ENCODE measurements at places on chromosomes 2 and 18.

GRCh38 chr18:74901362-74902146 lies 303.9 kb downstream of the ZNF407 start:
- DNase-seq = no peak

DNA sequence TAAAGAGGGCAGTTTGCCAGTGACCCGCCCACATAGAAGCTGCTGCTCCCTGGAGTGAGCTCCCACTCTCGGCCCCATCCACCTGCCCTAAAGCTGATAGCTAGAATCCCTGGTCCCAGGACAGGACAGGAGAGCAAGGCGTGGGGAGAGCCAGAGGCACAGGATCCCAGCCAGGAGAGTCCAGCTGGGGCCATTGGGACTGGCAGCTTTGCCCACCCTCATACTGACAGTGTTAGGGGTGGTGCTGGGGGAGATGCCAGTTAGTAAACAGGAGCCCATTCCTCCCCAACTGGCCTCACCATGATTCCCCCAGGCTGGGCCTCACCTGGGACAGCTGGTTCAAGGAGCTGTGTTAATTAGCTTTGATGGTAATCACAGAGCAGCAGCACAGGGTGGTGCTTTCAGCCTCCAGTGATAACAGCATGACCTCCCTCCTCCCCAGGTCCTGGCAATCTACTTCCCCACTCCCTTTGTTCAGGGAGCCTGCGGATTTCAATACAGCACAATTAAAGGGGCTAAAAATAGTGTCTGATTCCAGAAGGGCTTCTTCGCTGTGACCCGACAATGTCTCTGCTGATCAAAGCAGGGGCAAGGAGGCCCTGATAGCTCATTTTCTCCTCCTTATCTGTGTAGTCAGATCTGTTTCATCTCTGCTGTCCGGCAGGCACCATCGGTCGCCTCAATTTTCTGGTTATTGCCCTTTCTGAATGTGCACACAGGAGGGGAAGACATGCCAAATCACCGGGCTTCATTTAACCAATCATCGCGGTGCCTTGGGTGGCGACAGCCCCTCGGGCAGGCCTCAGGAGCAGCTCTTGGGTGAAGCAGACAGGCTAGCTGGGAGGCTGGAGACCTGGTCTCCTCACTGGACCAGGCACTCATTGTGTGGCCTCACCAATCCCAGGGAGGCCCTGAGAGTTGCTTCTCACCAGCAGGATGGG lies 119.9 kb upstream of the TEX51 start:
- no peak for DNase-seq

DNA sequence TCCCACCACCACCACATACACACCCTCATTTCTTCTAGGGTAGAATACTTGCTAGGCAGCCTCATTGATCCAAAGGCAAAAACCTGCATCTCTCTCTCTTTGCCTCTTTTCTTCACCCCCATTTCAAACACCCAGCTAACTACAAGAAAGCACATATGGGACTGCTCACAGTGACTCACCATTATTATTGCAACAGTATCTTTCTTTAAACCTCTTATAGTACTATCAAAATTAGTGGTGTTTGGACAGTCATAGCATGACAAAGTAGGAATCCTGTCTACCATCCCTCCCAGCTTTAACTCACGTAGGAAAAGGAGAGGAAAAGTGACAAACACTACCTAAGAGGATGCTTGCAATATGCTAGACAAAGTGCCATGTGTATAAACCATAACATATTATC lies 422.5 kb upstream of the CRIM1 start:
- no peak for DNase-seq

GRCh38 chr2:16109821-16110310 lies 169.5 kb downstream of the MYCN start:
- DNase-seq = no peak

GRCh38 chr2:179344970-179345369 lies 80.3 kb upstream of the SESTD1 start:
- DNase-seq = no peak

DNA sequence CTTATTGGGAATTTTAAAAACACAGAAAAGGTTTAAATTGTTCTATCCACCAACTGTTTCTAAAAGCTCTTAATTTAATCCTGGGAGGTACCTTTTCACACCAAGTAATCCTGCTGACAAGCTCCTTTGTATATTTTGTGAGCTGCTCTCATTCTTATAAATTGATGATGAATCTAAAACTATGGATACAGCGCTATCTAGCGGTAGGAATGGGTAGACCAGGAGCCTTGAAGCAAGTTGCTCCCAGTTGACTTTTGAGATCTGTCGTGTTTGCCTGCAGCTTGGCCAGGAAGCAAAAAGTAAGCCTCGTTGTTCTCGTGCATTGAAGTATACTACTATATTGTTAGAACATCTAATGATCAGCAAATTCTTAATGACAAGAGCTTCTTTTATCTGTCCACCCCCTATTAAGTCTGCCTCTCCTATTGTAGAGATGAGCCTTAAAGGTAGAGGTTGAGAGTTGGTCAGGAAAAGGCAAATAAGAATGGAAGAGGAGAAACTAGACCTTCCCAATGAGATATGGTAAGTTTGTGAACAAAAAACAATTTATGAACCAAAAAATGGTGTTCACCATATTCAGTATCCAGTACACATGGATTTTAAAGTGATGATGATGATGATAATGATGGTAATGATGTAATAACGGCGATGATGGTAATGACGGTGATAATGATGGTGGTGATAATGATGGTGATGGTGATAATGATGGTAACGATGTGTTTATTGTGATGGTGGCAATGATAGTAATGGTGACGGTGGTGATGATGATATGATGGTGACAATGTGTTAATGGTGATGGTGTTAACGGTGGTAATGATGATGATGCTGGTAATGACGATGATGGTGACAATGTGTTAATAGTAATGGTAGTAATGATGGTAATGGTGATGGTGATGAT lies 212.1 kb upstream of the NCKAP5 start:
- DNase-seq = peak; percentile 36

DNA sequence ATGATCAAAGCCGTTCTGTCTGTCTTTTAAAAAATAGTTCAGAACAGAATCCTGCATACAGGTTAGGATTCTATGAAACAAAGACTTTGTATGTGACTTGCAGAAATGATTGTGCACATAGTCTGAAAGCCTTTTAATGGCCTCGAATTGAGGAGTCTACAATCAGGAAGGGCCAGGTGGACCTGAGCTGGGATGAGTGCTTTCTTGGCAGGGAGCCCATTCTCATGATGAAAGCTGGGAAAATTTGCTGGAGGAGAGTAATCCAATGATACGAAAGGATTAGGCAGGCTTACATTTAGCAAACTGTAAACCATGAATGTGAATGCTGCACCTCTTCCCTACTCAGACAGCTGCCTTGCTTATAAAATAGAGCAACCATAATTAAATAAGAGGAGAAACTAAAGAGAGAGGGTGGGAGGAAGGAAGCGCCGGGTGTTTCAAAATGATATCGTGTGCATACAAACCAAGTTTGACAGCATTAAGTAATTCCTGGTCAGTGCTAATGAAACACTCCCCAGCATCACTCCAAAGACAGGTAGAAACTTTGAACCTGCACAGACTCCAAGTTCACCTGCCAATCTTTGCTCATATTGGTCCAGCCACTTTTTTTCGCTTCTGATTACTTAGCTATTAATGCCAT lies 23.7 kb upstream of the CXCR4 start:
- DNase-seq = no peak

DNA sequence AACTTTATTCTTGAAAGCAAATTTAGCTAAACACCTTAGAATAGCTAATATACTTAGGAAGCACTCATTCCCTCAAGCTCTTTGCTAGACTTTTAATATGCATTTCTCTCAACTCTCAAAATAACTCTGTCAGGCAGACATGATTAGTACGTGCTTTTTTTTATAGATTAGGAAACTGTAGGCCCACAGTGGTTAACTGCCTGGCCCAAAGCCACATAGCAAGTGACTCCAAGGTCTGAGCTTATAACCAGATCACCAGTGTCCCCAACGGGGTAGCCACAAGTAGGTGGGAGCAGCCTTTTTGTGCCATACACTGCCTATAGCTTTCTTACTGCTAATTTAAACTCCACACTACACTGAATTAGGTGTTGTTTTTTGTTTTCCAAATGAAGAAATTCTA lies 576.8 kb downstream of the METTL4 start:
- DNase-seq = no peak

- no peak for DNase-seq
These were observed 32.1 kb downstream of the E2F6 start for GRCh38 chr2:11433822-11434221.

DNA sequence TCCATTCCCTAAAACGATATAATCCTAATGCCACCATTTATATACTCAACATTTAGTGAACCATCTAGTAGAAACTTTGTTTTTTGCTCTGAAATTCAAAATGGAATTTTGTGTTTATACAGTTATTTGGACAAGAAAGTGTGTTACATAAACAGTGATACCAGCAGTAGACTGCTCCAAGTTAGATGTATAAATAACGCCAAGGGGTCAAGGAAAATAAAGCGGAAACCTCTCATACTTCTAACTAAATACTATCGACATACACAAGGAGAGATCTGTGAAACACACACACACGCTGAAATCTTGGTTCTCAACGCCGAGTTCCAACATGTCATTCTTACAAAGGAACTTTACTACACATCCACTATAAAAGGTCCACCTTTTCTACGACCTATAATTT lies 1.2 kb downstream of the TXNL1 start:
- DNase-seq = no peak

DNA sequence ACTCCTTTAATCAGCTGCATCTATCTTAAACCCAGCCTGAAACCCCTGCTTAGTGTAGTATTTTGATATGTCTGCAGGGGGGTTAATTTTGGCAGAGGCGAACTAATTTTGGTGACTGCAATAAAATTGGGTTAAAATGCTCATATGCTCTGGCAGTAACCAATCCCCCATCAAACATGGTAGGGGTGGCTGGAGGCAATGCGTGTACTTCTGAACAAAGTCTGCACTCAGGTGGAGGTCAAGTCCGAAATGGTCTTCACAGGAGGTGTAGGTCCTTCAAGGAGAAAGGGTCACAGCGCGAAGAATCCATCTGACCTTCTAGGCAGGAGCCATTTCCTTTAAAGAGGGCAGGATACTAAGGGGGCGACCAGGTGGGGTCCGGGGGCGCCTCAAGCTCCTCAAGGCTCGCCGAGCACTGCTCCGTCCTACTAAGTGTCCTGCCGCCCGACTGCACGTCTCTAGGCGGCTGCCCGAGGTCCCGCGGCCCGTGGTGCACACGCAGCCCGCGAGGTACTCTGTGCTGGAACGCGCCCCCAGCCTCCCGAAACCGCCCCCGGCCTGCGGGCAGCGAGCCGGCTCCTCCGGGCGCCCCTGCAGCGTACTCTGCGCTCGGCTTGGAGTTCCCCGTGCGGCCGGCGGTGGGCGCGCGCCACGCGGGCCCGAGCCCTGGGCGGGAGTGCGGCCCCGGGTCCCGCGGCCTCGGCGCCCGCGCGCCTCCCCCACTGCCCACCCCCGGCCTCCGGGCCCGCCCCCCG lies 1.7 kb upstream of the LDLRAD4 start:
- DNase-seq = no peak

DNA sequence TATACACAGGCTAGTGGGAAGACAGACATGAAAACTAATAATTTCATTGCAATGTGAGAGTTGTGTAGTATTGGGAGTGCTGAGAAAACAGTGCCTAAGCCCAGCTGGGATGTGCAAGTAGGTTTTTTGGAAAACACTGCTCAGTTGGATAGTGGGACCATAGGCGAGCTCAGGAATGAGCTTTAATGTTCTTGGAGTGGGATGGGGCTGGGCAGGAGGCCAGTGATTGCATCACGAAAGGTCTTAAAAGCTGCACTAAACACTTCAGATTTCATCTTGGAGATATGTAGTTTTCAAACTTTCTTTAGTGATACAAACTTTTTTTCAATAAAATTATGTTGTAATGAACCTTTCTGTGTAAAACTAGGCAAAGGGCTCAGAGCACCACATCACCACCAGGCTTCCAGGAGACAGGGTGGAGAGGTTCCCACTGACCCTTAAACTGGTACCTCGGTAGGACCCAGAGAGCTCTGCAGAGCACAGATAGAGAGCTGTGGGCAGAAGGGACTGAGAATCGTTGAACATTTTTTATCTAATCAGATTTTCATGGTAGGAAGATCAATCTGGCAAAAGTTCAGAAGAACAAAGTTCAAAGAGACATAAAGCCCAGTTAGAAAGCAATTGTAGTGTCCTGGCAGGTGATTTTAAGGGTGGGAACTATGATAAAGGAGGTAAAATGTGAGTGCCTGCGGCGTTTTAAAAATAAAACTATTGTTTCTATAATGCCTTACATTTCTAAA lies 176.2 kb downstream of the TRABD2A start:
- no peak for DNase-seq

DNA sequence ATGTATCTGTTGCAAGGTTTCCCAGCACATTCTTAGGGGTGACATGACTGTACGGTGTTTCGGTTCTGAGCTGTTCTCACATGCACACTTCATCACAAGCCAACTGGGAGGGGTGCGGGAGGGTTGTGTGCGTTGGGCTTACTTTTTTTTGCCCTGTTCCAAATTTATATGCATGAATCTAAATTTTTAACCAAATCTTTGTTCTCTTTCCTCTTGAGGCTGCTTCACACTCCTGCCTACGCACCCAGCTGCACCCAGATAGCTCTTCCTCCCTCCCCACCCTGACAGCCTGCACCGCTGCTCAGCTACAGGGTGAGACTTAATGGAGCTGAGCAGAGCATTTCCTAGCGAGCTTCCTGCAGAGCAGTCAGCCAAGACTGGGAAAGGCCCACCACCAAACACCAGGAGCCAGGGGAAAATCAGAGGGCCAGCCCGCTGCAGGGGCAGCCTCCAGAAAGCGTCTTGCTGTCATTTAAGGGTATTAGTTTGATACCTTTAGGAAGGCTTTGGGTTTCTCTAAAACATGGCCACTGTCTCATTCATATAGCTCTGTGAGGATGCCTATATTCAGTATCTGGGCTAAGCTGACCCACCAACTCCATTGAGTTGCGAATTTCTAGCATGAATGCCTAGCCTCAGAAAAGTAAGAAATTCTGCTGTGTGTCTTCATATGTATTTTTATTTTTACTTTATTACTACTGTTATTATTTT lies 84.5 kb downstream of the POU3F3 start:
- DNase-seq = peak; percentile 40

- no peak for DNase-seq
These were observed 64.3 kb upstream of the MSTN start for GRCh38 chr2:190126798-190127197.

GRCh38 chr2:169670215-169670651 lies 24.0 kb downstream of the CFAP210 start:
- DNase-seq = no peak

DNA sequence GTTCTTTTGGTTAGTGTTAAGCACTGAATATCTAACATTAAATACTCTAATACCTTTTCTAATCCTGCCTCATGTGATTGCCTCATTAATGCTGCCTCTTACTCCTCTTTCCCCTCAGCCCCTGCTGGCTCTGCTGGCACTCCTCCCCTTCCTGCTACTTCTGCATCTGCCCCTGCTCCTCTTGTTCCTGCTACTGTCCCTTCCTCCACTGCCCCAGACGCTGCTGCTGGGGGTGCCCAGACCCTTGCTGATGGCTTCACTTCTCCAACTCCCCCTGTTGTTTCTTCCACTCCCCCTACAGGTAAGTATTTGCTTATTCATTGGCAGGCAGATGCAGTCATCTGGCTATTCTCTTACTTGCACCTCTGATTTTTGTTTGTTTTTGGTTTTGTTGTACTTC lies 68.5 kb downstream of the ABI2 start:
- DNase-seq = no peak
